ENCODE measurements at places on chromosomes 2 and 18.
A peak's percentile ranks its signal among the peaks of the same experiment; 100 is the strongest.

DNA sequence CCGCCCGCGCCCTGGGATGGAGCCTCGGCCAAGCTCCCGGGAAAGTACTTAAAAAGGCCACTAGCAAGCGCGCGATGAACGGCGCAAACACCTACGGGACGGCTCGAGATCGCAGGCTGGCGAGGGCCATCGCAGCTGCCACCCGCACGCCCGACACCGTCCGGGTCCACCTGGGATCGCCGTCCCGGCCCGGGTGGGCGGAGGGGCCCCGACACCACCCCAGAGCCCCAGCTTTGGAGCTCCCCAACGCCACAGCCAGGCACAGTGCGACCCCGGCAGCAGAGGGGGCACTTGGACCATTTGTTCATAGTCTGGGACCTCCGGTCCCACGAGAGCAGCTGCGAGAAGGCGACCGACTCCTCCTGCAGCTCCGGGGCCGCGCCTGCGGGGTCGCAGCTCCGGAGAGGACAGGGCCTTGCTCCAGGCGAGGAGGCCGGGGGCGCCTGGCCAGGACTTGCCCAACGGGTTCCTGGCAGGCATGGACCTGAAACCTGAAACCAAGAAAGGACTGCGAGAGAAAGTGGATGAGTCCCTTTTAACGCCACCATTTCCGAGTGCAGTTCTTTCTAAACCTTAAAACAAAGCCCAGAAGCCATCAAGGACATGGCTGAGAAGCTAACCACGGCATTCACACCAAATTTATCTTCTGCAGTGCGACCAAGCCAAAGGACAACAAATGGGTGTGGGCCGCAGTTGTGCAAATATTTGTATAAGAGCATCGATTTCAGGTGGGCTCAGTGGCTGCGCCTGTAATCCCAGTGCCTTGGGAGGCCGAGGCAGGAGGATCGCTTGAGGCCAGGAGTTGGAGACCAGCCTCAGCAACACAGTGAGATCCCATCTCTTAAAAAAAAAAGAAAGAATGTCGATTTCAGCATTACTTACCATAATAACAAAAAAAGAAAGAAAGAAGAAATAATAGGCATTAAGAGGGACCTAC lies 54.0 kb upstream of the IMP4 start:
- DNase-seq = no peak

DNA sequence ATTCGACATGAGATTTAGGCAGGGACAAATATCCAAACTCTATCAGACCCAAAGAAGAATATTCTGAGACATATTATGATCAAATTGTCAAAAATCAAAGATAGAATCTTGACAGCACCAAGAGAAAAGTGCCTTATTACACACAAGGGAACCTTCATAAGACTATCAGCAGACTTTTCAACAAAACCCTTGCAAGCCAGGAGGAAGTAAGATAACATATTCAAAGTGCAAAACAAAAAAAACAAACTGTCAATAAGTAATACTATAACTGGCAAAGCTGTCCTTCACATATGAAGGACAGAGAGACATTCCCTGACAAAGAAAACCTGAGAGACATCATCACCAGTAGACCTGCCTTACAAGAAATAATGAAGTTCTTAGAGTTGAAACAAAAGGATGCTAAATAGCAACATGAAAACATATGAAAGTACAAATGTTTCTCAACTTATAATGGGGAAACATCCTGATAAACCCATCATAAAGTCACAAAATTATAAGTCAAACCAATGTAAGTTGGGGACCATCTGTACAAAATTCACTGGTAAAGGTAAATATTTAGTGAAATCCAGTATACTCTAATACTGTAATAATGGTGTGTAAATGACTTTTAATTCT lies 76.6 kb downstream of the FAM171B start:
- DNase-seq = no peak

GRCh38 chr2:119598596-119599263 lies 54.5 kb downstream of the CFAP221 start:
- no peak for DNase-seq

GRCh38 chr2:36371928-36372391 lies 16.4 kb downstream of the CRIM1 start:
- no peak for DNase-seq

GRCh38 chr2:27372937-27373336 lies 2.5 kb downstream of the SNX17 start:
- DNase-seq = no peak

GRCh38 chr18:22106536-22107292 lies 62.7 kb upstream of the GATA6 start:
- DNase-seq = no peak

DNA sequence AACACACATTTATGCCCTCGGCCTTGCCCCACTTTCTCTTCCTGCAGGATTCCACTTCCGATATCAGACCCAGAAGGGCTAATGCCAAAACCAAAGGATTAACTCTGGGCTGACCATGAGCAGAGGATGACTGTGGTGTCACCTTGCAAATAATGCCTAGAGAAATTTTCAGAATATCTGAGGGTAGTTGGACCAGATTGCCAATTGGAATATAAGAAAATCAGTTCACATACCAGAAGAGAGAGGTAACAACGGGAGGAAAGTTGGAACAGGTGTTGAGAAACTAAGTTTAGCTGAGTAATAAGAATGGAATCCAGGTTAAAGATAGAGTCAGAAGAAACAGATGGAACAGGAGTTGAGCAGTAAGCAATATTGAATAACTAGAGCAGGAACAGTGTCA lies 232.7 kb upstream of the UBE2E3 start:
- DNase-seq = no peak

- no peak for DNase-seq
These were observed 107.4 kb upstream of the KCTD1 start for GRCh38 chr18:26655525-26656430.

DNA sequence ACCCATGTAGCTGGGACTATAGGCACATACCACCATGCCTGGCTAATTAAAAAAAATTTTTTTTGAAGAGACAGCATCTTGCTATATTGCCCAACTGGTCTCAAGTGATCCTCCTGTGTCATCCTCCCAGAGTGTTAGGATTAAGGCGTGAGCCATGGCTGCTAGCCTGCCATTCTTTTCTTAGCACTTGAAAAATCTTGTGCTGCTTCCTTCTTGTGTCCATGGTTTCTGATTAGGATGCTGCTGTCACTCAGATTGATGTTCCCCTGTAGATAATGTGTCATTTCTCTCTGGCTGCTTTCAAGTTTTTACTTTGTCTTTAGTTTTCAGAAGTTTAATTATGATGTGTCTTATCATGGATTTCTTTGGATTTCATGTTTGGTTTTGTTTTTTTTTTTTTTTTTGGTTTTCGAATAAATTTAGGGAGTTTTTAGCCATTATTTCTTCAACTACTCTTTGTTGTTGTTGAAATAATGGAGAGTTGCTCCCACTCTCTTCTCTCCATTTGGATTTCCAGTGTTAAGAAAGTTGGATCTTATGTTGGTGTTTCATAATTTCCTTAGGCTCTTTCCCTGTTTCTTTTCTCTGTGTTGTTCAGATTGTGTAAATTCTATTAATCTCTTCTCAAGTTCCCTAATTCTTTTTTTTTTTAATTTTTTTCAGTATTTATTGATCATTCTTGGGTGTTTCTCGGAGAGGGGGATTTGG lies 2.5 kb downstream of the ATP9B start:
- DNase-seq = no peak

DNA sequence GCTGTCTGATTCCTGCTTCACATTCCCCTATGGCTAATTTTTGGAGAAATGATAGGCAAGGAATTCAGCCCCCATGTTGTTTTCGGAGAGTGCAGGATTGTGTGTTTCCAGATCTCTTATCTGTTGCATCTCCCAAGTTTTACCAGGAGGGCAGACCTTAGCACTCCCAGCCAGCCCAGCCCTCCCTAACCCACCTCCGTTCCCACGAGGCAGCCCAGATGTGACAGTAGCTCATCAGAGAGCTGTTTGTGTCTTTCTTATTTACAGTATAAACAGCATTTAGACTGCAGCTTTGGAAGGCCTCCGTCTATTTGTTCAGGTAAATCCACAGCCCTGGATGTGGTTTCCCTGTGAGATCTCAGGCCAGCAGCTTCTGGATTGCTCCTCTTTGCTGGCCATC lies 91.6 kb downstream of the THNSL2 start:
- no peak for DNase-seq

- no peak for DNase-seq
These were observed 115.1 kb downstream of the CYP26B1 start for GRCh38 chr2:72032481-72033041.

DNA sequence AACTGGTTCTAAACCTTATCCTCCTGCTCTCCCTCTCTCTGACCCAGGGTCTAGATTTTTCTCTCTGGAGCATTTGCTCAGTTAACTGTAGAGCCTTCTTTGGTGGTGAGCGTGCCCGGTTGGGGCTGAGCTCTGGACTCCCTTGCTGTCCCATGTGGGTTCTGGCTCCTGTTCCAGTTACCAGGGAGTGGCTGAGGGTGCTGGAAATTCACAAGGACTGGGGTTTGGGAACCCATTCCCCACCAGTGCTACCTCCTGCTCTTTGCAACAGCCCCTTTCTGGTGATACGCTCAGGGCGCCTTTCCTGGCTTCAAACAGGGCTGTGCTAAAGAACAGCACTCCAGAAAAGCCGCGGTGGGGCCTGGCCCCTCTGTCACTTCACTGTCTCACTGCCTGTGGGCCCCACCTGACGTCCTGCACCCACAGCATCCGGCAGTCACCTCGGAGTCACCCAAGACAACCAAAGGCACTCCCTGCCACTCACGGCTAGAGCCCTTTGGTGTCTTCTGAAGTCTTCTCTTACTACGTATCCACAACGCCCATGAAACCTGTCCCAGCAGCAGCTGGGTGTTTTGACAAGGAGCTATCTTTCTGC lies 41.3 kb downstream of the CAPN13 start:
- DNase-seq = no peak

- DNase-seq = no peak
These were observed 1326.2 kb upstream of the TMEFF2 start for GRCh38 chr2:193520709-193521458.

GRCh38 chr2:84319581-84319980 lies 139.5 kb downstream of the SUCLG1 start:
- DNase-seq = no peak

GRCh38 chr2:232568161-232568560 lies 17.7 kb downstream of the EIF4E2 start:
- no peak for DNase-seq

- DNase-seq = no peak
These were observed 65.7 kb upstream of the PARD3B start for GRCh38 chr2:204479557-204479956.

DNA sequence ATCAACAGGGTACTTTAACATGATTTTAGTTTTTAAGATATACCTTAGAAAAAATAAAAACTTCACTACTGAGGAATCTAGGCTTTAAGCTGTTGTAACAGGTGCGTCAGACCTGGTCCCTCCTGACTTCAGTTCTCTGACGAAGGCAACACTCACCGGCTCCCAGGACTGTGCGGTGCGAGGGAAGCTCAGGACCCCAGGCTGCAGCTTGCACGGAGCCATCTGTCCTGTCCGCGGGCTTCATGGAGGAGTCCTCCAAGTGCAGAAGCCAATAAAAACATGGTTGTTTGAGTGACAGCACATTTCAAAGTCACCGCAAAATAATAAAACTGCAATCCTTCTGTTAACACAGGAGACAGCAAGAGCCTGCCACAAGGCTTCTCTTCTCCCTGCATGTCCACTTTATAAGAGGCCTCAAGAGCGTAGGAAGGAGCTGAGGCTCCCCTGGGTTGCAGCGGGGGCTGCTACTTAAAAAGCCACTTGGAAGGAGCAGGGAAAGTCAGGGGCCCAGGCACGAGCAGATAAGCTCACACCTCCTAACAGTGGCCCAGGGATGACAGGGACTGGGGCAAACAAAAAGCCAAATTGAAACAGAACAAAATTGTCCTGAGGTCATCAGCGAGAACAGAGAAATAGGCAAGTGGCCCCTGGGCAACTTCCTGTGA lies 4.6 kb downstream of the HJURP start:
- DNase-seq = no peak

- DNase-seq = no peak
These were observed 754.9 kb downstream of the RNF144A start for GRCh38 chr2:7672027-7672684.

GRCh38 chr2:138622613-138623012 lies 121.0 kb downstream of the SPOPL start:
- no peak for DNase-seq

- DNase-seq = no peak
These were observed 38.6 kb upstream of the ARHGAP25 start for GRCh38 chr2:68695971-68696370.

DNA sequence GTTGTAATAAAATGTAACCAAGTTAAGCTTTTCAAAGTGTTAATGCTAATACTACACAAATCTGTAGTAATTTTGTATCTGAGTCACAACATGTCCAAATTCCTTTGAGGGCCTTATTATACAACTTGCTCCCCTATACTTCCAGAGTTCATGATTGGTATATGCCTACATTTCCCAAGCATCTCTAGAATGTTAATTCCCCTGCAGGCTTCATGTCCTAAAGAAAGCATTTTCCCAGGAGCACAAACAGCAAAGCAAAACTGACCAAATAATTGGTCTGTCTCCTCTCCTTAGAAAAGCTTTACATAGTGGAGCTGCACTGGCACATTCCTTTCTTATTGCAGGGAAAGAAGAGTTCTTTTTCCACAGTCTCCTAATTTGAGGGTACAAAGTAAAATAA lies 3.7 kb downstream of the ALS2 start:
- DNase-seq = no peak

DNA sequence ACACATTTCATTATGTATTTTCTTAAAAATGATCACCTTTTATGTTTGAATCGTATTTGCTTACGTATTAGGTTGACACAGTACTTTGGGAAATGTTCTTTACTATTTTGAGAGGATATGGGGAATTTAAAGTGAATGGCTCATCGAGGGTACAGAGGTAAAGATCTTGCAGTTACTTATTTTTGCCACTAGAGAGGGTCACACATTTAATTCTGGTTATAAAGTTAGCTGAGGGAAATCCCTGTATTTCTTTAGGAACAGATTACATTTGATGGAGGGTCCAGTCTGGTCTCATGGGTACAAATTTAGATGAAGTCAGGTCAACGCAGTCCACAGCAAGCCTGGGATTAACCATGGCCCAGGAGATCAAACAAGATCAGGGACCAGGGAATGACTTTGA lies 24.5 kb downstream of the DYNC2LI1 start:
- no peak for DNase-seq

DNA sequence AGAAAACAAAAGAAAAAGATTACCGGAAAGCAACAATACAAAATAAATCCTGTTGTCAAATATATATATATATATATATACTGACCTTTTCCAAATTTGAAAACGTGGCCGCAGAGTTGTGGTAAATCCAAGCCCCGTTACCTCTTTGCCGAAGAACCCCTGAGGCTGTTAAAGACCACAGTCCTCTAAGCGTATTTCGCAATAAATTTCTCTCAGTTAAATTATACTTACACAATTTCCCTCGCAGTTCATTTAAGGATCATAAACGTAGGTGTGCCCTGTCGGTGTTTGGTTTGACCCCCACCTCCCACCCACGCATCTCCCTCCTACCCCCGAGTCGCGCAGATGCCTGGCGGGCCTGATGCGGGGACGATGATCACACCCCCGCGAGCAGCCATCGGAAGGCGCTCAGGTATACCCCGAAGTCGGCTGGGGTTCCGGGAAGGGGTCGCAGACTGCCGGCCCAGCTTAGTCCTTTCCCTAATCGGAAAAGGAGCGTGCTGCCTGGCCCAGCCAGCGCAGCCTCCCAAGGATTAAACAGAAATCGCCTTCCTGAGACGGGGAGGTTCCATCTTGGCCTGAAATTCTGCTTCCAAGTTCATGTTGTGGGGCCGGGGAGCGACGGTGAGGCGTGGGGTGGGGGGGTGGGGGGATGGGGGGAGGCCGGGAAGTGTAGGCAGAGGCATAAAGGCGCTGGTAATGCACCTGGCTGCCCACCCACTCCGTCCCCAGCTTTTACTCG lies 2.9 kb upstream of the MEIS1 start:
- DNase-seq = no peak

- DNase-seq = peak; percentile 46
These were observed 44.3 kb downstream of the SERTAD2 start for GRCh38 chr2:64609227-64609941.
